ENCODE measurements at places on chromosomes 13 and 19.

- no peak for DNase-seq
These were observed 8.1 kb downstream of the ZNF708 start for GRCh38 chr19:21321134-21321533.

GRCh38 chr13:100291624-100292023 lies 202.7 kb downstream of the PCCA start:
- DNase-seq = no peak

DNA sequence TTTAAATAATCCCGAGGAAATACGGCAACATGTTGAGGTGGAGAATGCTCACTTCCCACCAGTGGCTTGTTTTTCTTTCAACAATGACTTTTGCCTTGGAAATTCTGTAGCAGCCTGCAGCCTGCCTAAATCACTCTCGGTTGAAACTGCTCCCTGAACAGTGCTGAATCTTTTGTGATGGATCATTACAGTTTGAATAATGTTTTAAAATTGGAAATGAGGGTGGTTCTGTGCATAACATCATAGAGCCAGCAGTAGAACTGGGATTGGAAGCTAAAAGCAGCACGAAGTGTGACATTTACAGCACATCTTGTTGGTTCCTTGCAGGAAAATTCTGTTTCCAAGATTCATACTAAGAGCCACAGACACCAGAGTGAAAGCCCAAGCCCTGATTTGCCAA lies 74.1 kb upstream of the GPR12 start:
- no peak for DNase-seq

GRCh38 chr13:92260363-92260762 lies 861.9 kb downstream of the GPC5 start:
- DNase-seq = no peak

DNA sequence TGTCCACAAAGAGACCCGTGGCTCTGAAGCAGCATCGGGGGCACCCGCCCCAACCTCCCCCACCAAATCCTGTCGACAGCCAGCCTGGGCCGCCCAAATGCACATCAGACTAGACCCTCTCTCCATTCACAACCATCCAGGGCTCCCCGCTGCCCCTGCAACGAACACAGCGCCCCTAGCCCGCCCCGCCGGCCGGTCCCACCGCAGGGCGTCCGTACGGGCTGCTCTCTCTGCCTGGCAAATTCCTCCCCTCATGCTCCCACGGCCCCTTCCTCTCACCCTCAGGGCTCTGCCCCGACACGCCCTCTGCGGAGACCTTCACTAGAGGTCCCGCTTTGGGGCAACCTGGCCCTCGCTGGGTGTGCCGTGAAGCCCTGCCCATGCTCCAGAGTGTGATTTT lies 7.1 kb downstream of the TCF3 start:
- no peak for DNase-seq

DNA sequence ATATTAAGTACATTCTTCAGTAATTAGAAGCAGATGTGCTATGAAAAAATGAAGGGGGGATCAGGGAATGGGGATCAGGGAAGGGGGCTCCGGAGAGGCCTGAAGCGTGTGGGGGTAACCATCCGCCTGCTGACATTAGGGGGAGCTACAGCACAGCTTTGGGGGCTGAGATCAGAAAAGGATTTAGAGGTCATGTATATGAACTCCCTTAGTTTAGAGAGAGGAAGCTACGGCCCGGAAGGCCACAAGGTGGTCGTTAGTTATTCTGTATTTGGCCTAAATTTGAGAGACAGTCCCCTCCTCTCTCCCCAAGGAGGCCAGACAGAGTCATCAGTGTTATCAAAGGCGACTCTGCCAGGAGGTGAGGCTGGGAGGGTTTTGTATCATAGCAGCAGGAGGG lies 99.0 kb downstream of the TM9SF2 start:
- DNase-seq = no peak

DNA sequence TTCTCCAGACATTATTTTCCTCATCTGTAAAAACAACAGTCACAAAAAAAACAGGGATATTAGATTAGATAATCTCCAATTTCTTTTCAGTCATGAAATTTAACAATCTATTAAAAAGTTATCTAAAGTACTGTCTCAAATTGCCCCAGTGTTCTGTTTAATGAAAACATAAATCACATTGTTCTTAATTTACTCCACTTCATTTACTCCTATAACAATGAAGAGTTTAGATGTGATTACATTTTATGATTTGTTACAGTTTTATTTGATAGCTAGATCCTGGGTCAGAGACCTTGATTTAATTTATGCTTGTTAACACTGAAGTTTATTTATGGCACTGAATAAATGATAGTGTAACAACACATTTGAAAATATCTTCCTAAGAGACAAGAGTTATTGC lies 230.2 kb upstream of the TRPC4 start:
- no peak for DNase-seq

GRCh38 chr19:937259-937694 lies 11.4 kb downstream of the ARID3A start:
- DNase-seq = peak; percentile 74

- DNase-seq = no peak
These were observed 135.5 kb downstream of the ZAR1L start for GRCh38 chr13:32179708-32180107.

DNA sequence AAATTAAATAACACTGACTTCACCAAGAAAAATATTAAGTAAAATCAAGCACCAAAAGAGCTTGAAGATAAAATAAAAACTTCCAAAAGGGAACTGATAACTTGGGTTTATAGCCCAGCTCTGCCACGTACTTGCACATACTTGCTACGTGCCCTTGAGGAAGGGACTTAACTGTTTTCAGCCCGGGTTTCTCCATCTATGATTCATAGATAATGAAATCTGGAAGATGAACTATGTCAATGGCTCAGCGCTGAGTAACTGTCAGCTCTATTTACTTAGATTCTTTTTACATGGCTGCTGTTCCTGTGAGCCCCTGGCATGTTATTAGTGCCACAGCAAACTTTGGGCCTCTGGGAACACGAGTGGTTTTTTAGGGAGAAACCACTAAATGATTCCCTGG lies 9.6 kb upstream of the ZC3H13 start:
- DNase-seq = no peak

GRCh38 chr13:20185366-20186056 lies 7.2 kb downstream of the GJB2 start:
- DNase-seq = no peak

DNA sequence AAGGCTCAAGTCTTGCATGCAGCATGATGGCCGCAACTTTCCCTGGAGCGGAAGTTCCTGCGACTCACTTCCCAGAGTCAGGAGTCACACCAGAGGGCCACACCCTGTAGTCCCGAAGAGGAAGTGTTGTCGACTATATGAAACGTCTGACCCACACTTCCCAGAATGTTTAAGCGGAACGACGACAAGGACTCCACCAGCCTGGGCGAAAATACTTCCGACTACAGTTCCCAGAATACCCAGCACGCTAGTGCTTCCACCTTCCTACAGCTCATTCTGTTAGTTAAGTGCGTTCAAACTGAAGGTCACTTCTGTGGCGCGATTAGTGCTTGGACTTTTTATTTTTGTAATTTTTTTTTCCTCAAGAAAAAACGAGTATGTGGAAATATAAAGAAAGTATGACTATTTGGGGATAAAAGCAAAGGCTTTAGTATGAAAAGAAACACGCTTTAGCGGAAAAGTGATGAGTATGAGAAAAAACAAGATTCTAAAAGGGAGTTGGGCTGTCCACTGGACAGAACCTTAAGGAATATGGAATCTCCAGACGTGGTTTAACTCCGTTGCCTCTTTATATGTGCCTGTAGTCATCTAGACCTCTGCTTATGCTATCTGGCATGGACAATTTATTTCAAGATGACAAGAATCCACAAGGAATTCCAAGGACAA lies 15.5 kb upstream of the ZNF112 start:
- DNase-seq = no peak

GRCh38 chr19:341386-342127 lies 3.0 kb downstream of the MIER2 start:
- DNase-seq = no peak

DNA sequence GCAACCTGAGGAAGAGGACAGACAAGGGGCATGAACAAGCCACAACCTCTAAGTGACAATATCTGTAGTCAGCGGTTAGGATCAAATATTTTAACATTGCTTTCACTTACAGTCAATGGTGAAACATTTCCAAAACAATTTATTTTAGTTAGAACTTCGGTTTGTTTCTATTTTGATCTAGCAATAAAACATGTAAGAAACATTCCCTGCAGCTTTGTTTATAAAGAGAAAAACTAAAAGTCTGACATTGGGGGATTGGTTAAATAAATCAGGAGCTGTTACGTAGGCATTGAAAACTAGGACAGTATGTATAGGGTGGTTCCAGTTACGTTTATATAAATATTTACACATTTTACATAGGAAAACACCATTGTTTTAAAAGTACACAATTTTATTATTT lies 3.4 kb downstream of the URI1 start:
- DNase-seq = no peak

GRCh38 chr19:12967907-12968306 lies 1.5 kb upstream of the DAND5 start:
- no peak for DNase-seq

DNA sequence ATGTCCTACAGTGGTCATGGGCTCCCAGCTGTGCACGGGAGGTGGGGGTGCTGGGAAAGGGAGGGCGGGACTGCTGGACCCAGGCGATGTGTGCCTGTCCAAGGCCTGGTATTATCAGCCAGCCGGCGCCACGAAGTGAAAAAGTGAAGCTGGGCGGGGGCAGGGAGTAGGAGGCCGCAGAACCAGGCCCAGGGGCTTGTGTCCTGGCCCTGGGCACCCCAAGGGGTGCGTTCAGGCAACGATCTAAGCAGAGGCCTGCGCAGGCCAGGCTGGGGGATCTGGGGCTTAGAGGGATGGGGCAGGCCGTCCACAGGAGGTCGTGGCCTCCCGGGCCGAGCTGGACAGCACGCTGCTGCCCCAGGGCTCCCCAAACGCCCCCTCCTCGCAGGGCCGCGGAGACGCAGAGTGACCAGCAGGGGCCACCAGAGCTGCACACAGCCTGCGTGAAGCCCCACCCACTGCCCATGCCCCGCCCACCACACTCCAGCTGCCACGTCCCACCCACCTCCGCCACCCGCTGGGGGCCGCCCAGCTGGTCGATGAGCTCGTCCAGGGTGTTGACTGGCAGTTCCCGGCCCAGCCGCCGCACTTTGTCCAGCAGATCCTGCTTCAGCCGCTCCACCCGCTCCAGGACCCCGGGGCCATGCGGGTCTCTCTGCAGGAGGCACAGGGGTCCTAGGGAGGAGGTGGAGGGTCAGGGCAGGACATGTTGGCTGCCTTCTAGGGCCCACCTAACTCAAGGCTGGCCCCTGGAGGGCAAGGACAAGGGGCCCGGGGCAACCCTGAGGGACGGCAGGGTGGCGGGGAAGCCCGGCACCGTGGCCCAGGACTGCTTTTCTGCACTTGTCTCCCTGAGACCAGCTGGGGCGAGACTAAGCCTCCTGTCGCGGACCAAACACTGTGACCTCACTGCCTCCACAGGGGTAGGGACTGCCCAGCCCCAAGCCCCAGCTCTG lies 9.5 kb downstream of the GPX4 start:
- peak; percentile 91 for DNase-seq

- DNase-seq = no peak
These were observed at the start of gene NR2F6 for GRCh38 chr19:17245535-17245984. NR2F6 (minus strand) TSS chr19:17245919; CDS start chr19:17245220, 699 bp downstream.

- no peak for DNase-seq
These were observed 705.3 kb downstream of the GPC5 start for GRCh38 chr13:92103689-92104153.

DNA sequence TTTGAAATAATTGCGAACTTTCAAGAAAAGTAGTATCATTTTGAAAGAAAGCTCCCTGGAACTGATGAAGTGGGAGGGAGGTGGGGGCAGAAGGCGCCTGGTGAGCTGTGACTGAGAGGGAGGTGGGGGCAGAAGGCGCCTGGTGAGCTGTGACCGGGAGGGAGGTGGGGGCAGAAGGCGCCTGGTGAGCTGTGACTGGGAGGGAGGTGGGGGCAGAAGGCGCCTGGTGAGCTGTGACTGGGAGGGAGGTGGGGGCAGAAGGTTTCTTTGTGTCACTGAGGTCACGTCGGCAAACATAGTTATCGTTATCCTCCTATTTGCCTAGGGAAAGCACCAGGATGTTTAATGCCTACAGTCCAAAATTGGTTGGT lies 24.2 kb downstream of the C2CD4C start:
- peak; percentile 49 for DNase-seq

DNA sequence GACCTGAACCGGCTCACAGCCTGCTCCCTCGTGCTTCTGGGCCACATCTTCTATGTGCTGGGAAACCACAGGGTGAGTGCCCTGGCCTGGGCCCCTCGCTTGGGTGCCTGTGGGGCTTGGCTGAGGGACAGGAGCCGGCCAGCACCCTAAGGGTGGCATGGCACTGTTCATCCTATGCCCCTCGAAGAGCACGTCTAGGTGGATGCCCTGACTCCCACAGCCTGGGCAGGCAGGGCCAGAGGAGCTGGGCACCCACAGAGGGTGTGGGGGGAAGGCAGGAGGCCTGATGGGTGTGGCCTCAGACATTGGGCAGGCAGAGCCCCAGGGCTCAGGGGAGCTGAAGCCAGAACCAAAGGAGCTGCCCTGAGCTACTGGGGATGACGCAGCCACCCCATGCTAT lies 28.7 kb downstream of the MAU2 start:
- no peak for DNase-seq

DNA sequence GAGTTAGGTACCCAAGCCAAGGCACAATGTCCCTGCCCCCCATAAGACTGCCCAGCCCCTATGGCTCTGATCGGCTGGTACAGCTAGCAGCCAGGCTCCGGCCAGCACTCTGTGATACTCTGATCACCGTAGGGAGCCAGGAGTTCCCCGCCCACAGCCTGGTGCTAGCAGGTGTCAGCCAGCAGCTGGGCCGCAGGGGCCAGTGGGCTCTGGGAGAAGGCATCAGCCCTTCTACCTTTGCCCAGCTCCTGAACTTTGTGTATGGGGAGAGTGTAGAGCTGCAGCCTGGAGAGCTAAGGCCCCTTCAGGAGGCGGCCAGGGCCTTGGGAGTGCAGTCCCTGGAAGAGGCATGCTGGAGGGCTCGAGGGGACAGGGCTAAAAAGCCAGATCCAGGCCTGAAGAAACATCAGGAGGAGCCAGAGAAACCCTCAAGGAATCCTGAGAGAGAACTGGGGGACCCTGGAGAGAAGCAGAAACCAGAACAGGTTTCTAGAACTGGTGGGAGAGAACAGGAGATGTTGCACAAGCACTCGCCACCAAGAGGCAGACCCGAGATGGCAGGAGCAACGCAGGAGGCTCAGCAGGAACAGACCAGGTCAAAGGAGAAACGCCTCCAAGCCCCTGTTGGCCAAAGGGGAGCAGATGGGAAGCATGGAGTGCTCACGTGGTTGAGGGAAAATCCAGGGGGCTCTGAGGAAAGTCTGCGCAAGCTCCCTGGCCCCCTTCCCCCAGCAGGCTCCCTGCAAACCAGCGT lies 3.0 kb upstream of the KMT2B start:
- no peak for DNase-seq

GRCh38 chr13:51632591-51633362 lies 48.5 kb downstream of the WDFY2 start:
- no peak for DNase-seq

GRCh38 chr13:111402441-111402840 lies 82.0 kb downstream of the TEX29 start:
- peak; percentile 43 for DNase-seq

DNA sequence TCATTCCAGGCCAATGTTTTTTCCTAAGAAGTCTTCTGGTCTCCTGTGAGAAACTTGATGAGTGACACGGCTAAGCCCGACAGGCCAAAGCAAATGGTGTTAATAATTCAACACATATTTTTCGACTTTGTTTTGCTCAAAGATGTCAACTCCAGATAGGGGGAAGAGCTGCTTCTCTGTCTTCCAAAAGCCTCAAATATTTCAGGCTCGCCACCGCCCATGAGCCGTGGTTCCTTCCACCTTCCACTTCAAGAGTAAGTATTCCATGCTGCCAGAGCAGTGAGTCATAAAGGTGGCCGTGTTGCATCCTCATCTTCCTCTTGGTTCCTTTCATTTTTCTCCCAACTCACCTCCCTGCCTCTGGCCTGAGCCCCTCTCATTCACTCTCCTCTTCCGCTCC lies 272.6 kb downstream of the EFNB2 start:
- DNase-seq = no peak
